NCI-H1436 (cell line): ENCODE measurements at places on chromosomes 2 and 18.

GRCh38 chr2:78585871-78586270 lies 439.6 kb upstream of the REG3G start:
- DNase-seq: no peak

DNA sequence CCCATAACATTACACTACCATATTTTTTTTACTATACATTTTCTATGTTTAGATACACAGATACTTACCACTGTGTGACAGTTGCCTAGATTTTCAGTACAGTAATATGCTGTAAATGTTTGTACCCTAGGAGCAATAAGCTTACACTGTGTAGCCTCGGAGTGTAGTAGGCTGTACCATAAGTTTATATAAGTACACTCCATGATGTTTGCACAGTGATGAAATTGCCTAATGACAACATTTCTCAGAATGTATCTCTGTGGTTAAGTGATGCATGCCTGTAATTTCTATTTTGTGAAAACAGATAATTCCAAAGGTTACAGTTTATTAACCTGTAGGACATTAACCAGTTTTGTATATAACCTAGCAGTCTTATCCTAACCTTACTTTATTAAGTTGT lies 128.1 kb upstream of the RBMS1 start:
- DNase-seq: no peak

GRCh38 chr2:113905886-113906285 lies 16.0 kb downstream of the ACTR3 start:
- DNase-seq: no peak

GRCh38 chr2:37301408-37301807 lies 23.2 kb downstream of the PRKD3 start:
- no peak for DNase-seq

DNA sequence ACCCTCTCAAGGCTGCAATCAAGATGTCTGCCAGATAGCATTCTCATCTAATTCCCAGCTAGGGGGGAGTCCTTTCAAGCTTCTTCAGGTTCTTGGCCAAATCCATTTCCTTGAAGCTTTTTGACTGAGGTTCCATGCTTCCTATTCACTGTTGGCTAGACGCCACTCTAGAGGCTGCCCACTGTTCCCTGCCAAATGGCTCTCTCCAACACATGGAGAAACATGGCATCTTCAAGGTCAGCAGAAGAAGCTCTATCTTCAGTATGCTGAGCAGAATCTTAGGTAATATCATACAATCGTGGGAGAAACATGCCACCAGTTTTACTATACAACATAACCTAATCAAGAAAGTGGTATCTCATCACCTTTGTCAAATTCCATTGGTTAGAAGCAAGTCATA lies 1985.1 kb upstream of the CELF4 start:
- DNase-seq: no peak

- DNase-seq: no peak
These were observed 32.6 kb upstream of the E2F6 start for GRCh38 chr2:11498543-11499034.

DNA sequence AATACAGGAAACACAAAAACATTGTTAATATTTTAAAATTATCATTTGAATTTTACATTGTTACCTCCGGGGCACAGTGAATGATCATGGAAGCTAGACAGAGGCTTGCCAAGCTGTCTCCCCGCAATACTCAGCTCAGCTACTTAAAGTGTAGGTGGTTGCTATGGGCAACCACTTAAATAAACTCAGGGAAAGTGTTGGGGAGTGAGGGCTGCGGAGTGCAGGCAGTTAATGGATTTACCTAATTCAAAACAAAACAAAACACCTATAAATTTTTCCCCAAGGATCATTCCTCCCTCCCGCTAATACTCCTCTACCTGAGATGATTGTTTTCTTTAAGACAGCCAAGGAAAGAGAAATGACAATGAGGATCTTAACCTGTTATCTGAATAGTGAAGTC lies 349.5 kb downstream of the TGIF1 start:
- DNase-seq: peak; percentile 65

DNA sequence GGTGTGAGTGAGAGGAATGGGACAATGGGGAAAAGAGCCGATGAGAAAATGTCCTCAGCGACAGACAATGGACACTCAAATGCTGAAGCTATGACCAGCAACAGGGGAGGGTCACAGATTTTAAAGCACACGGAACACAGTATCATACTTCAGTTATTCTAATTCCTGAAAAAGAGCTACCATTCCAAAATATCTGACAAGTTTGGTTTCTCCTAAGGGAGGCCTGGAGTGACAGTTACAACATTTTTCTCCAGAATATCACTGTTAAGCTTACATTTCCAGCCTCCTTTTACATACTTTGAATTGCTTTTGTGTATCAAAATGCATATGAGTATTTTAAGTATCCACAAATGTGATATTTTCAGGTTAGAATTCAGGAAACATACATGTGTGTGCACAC lies 321.6 kb upstream of the THUMPD2 start:
- DNase-seq: no peak

GRCh38 chr18:77750006-77750405 lies 500.4 kb downstream of the GALR1 start:
- no peak for DNase-seq

DNA sequence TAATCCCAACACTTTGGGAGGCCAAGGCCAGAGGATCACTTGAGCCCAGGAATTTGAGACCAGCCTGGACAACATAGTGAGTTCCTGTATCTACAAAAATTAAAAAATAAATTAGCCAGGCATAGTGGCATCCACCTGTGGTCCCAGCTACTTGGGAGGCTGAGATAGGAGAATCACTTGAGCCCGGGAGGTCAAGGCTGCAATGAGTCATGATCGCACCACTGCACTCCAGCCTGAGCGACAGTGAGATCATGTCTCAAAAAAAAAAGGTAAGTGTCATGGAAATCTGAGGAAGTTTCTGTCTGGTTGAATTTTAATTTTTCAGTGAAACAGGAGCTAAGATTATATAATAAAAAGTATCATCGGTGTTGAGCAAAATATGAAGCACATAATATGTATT lies 2.5 kb upstream of the C2orf15 start:
- no peak for DNase-seq

GRCh38 chr2:206086716-206087350 lies 859 bp upstream of the INO80D start:
- no peak for DNase-seq

GRCh38 chr2:28366496-28367282 lies 26.0 kb upstream of the FOSL2 start:
- DNase-seq: no peak

DNA sequence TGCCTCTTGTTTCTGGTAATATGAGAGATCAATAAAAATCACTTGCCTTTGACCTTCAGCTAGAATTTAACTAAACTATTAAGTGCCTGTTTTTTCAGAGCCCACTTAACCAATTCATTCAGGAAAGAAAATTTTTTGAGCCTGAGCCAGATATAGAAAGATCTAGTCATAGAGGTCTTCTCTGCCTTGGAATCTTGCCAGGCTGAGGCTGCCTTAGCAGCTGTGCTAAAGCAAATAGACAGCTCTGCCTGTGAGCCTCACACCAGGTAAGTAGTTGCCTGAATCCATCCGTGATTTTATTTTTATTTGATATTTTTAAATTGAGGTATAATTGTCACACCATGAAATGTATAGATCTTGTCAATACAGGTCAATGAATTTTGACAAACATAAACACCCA lies 27.4 kb downstream of the EVX2 start:
- peak; percentile 74 for DNase-seq

DNA sequence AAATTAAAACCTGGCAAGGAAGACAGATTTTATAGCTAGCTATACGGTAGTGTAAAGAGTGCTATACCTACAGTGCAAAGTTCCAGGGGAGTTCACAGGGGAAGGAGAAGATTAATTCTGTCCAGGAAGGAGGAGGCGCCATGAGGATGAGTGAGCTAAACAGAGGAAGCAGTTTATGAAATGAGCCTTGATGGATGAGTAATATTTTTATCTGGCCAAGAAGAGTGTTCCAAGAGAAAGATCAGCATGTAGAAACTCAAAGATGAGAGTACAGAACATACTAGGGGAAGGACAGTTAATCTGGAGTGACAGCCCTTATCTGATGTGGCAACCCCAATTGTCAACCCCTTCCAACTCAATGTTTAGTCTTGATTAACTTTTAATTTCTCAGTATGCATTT lies 54.8 kb downstream of the CDH20 start:
- DNase-seq: no peak

- no peak for DNase-seq
These were observed 54.9 kb downstream of the MAPRE2 start for GRCh38 chr18:35095983-35096676.

DNA sequence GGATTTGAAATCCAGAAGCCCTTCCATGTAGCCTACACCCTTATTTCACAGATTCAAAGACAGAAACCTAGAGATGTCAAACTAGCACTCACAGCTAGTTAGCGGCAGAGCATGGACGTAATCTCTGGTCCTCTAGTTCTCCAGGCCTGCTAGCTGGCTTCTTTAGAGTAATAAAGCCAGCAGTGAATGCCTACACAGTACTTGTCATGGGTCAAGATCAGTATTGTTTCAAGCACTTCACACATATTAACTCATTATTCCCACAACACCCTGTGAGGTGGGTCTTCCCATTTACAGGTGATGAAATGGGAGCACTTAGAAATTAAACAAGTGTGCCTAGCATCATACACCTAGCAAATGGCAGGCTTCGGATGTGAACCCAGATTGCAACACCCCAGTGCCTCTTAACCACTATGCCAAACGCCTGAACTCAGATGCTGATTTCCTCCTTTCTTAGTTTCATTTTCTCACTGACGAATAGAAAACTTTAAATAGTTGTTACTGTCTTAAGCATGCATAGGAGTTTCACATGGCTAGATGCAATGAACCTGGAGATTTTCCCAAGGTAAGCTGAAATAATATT lies 14.5 kb upstream of the ZBTB14 start:
- no peak for DNase-seq

DNA sequence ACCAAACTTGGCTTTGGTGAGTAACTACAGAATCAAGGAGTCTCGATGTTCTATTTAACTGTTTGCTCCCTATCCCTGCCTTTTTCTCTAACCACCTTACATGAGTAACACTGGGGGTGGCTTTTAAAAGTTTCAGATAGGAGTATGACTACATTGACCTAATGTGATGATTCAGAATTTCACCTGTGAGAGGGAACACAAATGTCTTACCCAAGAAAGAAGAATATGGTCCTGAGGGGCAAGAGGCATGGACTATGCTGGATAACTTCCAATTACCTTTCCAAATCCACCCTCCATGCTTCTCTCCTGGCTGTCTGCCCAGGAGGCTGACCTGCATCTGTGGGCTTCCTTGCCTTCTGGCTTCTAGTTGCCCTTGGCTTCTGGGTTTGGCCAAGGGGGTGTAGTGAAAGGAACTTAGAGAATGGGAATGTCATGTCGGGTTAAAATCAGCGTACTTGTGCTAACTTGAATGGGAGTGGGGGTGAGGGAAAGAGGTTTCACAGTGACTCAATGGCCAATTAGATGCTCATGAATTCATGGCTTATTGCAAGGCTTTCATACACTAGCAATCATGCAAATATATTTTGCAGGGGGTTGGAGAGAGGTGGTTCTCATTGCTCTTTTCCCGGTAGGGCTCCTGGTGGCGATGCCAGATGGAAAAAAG lies 5.3 kb upstream of the IL36G start:
- no peak for DNase-seq

GRCh38 chr2:217394510-217395351 lies 534.9 kb upstream of the TNP1 start:
- DNase-seq: no peak

- no peak for DNase-seq
These were observed 42.7 kb downstream of the VSNL1 start for GRCh38 chr2:17583166-17583565.

- DNase-seq: no peak
These were observed 238.5 kb downstream of the GALR1 start for GRCh38 chr18:77487951-77488740.

DNA sequence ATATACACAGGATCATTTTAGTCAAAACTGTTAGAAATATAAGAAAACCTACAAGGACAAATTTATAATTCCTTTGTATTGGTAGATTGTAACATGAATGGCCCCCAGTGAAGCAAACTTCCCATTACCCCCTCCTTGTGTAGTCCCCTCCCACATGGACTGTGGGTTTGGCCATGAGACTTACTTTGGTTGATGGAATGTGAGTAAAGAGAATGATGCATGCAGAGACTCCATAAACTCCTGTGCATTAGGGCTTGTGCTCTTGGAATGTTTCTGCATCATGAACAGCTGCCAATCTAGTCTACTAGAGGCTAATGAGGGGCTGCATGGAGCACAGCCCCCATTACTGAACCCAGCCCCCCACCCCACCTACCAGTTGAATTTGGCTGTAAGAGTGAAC lies 8.3 kb upstream of the TGFA start:
- DNase-seq: no peak

DNA sequence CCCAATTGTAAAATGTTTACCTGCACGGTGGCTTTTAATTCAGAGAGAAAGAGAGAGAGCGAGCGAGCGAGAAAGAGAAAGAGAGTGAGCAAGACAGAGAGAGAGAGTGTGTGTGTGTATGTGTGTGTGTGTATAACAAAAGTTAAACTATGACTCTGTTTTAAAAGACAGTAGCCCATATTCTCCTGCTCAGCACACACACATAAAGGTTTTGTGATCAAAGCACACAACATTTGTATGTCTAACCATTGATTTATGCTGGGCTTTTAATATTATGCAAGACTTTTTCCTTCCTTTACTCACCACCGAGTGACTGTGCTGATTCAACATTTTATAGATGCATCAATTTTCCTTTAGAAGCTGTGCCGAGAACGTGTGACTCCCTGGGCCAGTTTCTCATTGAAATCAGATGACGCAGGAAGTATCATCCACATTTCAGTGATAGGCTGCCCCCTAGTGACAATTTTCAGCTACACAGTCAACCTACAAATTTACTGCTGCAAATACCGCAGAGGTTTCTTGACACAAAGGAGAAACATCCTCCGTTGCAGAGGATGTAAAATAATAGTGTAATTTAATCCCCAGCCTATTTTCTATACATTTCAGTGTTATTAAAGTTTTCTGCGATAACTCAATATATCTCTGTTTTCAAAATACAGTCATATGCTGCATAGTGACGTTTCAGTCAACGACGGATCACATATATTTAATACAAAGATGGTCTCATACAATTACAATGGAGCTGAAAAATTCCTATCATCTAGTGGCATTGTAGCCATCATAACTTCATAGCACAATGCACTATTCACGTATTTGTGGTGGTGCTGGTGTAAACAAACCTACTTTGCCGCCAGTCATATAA lies 165.9 kb upstream of the TANK start:
- DNase-seq: peak; percentile 80

GRCh38 chr2:210611466-210611865 lies 55.1 kb downstream of the CPS1 start:
- no peak for DNase-seq

- DNase-seq: no peak
These were observed 56.8 kb downstream of the DPP4 start for GRCh38 chr2:162017233-162017632.

GRCh38 chr2:205913668-205914067 lies 172.3 kb downstream of the INO80D start:
- DNase-seq: no peak

- DNase-seq: no peak
These were observed 252.1 kb downstream of the LDLRAD4 start for GRCh38 chr18:13470516-13471197.
